Activated T-helper 17 cell treated with anti-CD3 and anti-CD28 coated beads, Interleukin-2, amount 50 U/mL, for 72 hours (primary cell): ENCODE measurements at places on chromosomes 7 and 10.

DNA sequence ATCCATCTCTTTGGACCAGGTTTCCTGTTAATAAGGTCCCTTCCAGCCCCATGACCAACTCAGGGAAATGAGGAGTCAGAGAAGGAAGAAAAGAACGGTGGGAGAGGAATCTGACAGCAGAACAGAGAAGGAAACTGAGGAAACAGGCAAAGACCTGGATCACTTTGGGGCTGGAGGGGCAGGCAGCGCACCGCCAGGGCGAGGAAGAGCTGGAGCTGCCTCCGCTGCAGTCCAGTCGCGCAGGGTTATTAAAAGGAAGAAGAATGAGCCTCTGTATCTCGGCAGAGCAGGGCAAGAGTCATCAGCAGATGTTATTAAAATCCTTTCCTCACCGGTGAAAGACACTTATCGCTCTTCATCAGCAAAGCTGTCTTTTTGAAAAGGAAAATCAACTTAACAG lies 37.7 kb upstream of the R3HCC1L start:
- peaks cover 19% of the 10 kb centered on the region for H3K27me3 ChIP-seq
- no peak overlapping the region for H3K27ac ChIP-seq
- no peaks in the 10 kb centered on the region for H3K4me1 ChIP-seq
- H3K4me3 ChIP-seq: no peak overlapping the region
- no peaks in the 10 kb centered on the region for H3K36me3 ChIP-seq

DNA sequence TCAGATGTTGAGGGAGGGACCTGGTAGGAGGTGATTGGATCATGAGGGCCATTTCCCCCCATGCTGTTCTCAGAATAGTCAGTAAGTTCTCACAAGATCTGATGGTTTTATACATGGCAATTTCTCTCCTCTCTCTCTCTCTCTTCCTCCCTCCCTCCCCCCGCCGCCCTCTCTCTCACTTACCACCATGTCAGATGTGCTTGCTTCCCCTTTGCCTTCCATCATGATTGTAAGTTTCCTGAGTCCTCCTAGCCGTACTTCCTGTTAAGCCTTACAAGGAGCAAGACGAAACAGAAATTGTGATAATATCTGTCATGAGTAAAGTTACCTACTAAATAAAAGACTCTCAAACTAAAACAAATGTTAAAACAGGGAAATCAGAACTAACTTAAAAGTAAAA lies 19.9 kb upstream of the GPR141 start:
- ATAC-seq: no peak
- H3K27me3 ChIP-seq: peaks cover 21% of the 10 kb centered on the region
- H3K36me3 ChIP-seq: no peaks in the 10 kb centered on the region
- no peaks in the 10 kb centered on the region for H3K4me1 ChIP-seq
- no peak overlapping the region for H3K27ac ChIP-seq

GRCh38 chr10:92567952-92568600 lies 5.8 kb downstream of the IDE start:
- no peak overlapping the region for H3K27ac ChIP-seq
- H3K27me3 ChIP-seq: no peaks in the 10 kb centered on the region
- H3K4me3 ChIP-seq: no peak overlapping the region
- peak; percentile 96 for ATAC-seq

GRCh38 chr10:78349165-78349516 lies 315.5 kb downstream of the RPS24 start:
- H3K27me3 ChIP-seq: peaks cover 9% of the 10 kb centered on the region
- no peak for ATAC-seq
- H3K27ac ChIP-seq: no peak overlapping the region

DNA sequence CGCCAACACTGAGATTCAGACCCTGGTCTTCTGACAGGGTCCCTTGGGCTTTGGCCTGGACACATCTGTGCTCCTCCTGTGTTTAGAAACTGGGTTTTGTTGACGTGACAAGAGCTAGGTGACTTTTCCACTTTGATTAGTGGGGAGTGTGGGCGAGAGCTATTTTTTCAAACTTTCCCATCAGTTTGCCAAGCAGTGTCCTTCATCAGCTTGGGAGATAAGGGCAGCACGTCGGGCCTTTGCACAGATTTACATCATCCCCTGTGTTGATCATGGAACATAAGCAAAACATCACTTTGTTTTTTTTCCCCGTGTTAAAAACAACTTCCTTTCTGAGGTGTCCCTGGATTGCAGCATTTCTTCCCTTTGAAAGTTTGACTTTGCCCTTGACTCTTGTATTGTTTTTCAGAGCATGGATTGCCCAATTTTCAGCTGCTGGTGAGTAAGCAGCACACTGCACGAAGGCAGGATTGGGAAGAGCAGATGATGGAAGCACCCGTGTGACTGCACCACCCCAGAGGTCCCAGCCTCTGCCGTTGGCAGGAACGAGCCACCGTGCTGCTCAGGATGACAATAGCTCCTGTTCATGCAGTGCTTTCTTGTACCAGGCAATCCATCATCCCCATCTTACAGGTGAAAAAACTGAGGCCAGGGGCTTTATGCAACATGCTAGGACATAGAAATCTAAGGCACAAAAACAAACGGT lies 6.4 kb upstream of the IGFBP1 start:
- no peak overlapping the region for H3K4me3 ChIP-seq
- H3K36me3 ChIP-seq: no peaks in the 10 kb centered on the region
- H3K4me1 ChIP-seq: no peaks in the 10 kb centered on the region

DNA sequence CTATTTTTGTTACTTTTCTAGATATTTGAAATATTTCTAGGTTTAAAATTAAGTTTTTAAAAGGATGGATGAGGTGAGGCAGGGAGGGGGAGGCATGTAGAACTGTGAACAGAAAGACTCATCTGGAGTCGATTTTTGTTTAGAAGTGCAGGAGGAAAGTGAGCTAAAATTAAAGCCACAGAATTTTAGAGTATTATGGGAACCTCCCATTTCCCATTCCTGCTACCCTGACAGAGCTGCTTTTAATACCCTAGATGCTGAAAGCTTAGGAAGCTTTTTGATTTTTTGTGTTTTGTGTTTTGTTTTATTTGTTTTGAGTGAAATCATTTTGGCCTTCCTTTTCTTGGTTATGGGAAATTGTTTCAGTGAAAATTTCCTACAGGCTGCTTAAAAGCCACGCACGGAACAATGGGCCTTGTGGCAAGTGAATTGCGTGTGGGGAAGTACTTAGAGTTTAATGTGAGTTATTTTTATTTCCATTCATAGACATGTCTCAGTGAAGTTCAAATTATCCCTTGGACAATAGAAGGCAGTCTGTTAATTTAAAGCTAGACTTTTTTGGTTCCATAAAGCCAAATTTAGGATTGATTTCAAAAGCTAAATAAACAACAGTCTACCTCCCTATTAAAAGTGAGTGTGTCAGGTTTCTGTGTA lies 102.0 kb upstream of the HDAC9 start:
- H3K27me3 ChIP-seq: peaks cover 4% of the 10 kb centered on the region
- H3K4me3 ChIP-seq: no peak overlapping the region
- H3K36me3 ChIP-seq: no peaks in the 10 kb centered on the region
- no peak for ATAC-seq
- no peaks in the 10 kb centered on the region for H3K4me1 ChIP-seq
- H3K27ac ChIP-seq: no peak overlapping the region

DNA sequence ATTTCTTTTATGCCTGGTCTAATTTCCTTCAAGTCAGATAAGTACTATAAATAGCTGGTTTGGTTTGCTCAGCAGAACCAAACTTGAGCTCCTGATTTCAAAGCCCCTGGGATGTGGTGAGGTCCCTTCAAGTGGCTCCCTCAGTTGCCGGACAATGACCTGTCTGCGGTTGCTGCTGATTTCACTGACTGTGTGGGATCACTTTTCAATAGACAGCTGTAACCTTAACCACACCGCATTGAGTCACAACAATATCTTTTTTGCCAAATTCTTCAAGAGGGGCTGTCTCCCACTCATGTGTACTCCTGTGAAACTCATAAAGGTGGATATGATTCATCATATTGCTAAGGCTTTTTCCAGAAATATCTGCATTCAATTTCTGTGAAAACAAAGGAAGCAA lies 23.1 kb upstream of the ITGA8 start:
- H3K27me3 ChIP-seq: peaks cover 8% of the 10 kb centered on the region
- H3K4me1 ChIP-seq: no peaks in the 10 kb centered on the region
- no peak overlapping the region for H3K27ac ChIP-seq
- H3K36me3 ChIP-seq: no peaks in the 10 kb centered on the region

DNA sequence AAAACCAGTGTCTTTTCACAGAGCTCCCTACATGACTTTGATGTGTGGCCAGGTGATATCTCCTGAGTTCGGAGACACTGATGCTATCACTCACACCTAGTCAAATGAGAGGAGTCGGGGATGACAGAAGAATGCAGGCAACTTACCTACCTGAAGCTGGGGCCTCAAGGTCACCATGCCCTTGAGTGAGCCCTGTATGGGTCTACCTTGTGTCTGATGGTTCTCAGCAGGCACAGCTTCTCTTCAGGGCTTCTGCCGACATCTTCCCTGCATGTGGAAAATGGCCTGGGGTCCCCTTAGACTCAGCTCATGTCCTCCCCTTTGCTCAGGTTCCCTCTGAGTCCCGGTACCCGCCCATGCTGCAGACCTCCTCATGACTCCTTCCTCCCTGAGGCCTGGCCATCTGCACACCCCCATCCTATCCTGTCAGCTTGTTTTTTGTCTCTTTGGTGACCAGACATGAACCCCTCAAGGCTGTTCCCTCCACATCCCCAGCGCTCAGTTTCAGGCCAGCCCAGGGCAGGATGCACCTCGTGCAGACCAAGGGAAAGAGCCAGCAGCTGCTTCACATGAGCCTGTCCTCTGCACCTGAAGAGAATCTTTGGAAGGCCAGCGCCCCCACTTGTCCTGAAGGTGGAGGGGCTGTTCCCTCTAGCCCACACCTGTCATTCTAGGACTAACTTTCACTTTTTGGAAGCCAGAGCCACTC lies 74.6 kb upstream of the GDF10 start:
- H3K27ac ChIP-seq: no peak overlapping the region
- ATAC-seq: no peak
- peaks cover 3% of the 10 kb centered on the region for H3K4me1 ChIP-seq

- no peak for ATAC-seq
- H3K27me3 ChIP-seq: peaks cover 16% of the 10 kb centered on the region
- H3K27ac ChIP-seq: no peak within 1 kb of the TSS
- no peaks in the 10 kb centered on the region for H3K4me1 ChIP-seq
- H3K36me3 ChIP-seq: no peaks in the 10 kb centered on the region
- no peak within 1 kb of the TSS for H3K4me3 ChIP-seq
These were observed at the start of gene CPA5 for GRCh38 chr7:130344271-130344866. Gene CPA5, plus strand, starts transcription at chr7:130344816. Its CDS starts 1,670 bp downstream, at chr7:130346486.

DNA sequence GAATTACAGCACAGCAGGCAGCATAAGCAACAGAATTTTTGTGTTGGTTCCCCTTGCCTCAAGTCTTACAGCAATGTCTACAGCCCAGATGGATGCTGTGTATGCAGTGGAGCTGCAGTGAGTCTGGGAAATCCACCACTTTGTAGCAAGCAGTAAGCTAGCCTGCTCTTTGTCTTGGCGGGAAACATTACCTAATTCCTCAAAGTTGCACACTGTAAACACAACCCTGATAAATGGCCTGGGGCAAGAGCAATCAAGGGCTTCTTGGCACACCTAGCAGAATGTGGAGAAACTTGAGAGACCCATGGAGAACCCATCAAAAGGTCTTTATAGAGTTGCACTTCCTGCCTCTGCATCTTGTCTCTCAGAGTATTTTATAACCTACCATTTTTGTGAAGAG lies 102.0 kb upstream of the FOXP2 start:
- no peaks in the 10 kb centered on the region for H3K36me3 ChIP-seq
- peaks cover 6% of the 10 kb centered on the region for H3K27me3 ChIP-seq
- H3K4me1 ChIP-seq: peaks cover 5% of the 10 kb centered on the region
- H3K4me3 ChIP-seq: no peak overlapping the region
- H3K27ac ChIP-seq: no peak overlapping the region
- no peak for ATAC-seq

- no peak for ATAC-seq
- H3K4me1 ChIP-seq: no peaks in the 10 kb centered on the region
These were observed 373.3 kb downstream of the HTR7 start for GRCh38 chr10:90484518-90484917.

GRCh38 chr10:33697016-33697415 lies 362.5 kb upstream of the NRP1 start:
- peaks cover 12% of the 10 kb centered on the region for H3K27me3 ChIP-seq
- H3K27ac ChIP-seq: no peak overlapping the region
- H3K4me3 ChIP-seq: no peak overlapping the region
- no peaks in the 10 kb centered on the region for H3K36me3 ChIP-seq

DNA sequence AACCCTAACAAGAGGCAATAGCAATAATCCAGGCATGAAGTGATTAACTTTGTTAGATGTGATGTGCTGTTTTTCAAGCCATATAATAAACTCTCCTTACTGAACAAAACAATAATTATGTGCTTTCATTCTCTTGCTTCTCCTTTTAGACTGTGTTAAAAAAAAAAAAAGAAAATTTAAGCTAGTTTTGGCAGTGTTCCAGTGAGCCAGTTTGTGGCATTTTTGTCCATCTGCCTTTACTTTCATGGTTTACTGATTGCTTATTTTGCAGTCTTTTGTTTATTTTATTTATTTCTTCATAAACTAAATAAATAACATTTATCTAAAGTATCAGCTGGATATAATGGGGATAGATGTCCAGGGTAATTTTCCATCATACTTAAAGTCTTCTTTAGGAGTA lies 625.3 kb downstream of the CNTNAP2 start:
- H3K27ac ChIP-seq: no peak overlapping the region
- ATAC-seq: no peak
- H3K27me3 ChIP-seq: no peaks in the 10 kb centered on the region
- H3K4me1 ChIP-seq: no peaks in the 10 kb centered on the region

DNA sequence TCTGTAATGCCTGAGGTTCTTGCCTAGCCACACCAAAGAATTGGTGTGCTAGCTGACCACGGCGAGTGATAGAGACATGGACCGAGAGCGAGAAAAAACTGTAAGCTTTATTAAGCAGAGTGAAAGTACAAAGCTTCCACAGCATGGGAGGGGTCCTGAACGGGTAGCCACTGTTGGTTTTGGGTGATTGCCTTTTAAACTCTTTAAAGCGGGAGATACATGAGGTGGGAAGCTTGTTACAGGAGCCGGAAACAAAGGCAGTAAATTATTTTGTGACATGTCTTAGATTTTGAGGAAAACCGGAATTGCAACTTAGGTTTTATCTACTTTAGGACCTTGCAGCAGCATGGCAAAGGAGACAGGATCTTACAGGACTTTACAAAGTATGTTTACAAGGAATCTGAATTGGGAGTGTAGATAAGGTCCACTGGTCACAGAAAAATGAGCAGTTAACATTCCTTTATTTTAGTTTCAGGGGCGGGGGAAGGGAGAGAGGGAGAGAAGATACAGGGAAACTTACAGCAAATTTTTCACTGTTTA lies 252.7 kb upstream of the MBL2 start:
- no peak overlapping the region for H3K4me3 ChIP-seq
- no peak for ATAC-seq
- H3K27me3 ChIP-seq: no peaks in the 10 kb centered on the region
- no peak overlapping the region for H3K27ac ChIP-seq
- H3K36me3 ChIP-seq: no peaks in the 10 kb centered on the region

DNA sequence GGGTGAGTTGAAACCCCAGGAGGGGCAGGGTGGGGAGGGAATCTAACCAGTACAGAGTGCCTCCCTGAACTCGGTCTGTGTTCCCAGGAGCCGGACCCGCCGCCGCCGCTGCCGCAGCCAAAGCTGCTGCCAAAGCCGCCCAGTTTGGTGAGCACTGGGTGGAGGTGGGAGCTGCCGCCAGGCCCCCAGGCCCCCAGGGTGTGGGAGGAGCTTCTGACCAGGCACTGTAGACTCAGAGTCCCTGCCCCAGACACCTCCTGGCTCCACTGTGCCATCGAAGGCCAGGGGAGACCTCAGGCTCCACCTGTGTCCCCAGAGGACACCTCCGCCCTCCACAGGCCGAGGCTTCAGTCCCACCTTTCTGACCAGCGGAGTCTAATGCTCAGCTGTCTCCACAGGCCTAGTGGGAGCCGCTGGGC lies 20.4 kb upstream of the LIMK1 start:
- no peak overlapping the region for H3K4me3 ChIP-seq
- ATAC-seq: no peak
- H3K27me3 ChIP-seq: peaks cover under 1% of the 10 kb centered on the region
- no peaks in the 10 kb centered on the region for H3K4me1 ChIP-seq
- peak overlapping the region; percentile 72 for H3K27ac ChIP-seq
- no peaks in the 10 kb centered on the region for H3K36me3 ChIP-seq
